ENCODE measurements at places on chromosomes 3 and 15.

- DNase-seq = no peak
These were observed 229.4 kb downstream of the FEZF2 start for GRCh38 chr3:62143843-62144450.

DNA sequence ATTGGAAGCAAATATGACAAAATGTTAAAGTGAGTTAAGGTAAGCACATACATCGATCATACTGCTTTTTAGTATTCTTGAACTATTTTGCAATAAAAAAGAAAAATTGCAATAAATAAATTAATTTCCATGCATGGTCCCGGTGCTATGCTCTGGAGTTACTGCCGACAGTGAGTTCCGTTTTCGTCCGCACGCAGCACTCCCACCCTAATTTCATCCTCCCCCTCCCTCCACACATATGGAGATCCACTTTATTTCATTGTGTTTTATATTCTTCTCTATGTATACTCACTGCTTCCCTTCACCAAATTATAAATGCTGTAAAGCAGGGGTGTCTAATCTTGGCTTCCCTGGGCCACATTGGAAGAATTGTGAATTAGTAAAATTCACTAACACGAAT, 247.3 kb downstream of the THSD4 start:
- DNase-seq = no peak

DNA sequence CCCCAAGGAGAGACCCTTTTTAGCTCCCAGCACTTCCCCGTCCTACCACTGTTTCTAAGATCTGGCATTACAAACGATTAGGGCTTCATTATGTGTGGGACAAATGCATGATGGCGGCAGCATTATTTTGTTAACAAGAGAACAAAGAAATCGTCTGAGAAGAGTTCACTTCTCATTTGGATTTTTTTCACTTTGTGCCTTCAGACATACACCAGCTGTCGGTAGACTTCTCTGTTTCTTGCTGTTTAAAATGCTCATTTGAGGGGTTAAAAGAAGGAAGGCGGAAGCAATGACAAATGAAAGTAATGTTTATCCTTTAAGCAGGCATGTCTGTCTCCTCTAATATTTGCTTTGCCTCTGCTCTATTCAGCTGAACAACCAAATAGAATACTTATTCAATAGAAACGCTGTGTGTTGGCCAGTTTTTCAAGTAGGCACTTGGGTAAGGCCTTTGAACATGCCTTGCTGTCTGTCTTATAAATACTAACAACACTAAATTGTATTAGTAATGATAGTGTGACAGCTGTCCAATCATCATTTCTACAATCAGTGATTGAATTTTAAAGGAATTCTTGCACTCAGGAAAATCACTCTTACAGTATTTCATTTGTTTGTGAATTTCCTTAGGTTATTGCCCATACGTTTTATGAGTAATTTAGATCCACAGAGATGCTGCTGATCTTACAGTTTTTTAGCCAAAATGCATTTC, 382.4 kb downstream of the IL5RA start:
- no peak for DNase-seq

- peak; percentile 95 for DNase-seq
These were observed 13.0 kb downstream of the ZFAND6 start for GRCh38 chr15:80072285-80072994.

DNA sequence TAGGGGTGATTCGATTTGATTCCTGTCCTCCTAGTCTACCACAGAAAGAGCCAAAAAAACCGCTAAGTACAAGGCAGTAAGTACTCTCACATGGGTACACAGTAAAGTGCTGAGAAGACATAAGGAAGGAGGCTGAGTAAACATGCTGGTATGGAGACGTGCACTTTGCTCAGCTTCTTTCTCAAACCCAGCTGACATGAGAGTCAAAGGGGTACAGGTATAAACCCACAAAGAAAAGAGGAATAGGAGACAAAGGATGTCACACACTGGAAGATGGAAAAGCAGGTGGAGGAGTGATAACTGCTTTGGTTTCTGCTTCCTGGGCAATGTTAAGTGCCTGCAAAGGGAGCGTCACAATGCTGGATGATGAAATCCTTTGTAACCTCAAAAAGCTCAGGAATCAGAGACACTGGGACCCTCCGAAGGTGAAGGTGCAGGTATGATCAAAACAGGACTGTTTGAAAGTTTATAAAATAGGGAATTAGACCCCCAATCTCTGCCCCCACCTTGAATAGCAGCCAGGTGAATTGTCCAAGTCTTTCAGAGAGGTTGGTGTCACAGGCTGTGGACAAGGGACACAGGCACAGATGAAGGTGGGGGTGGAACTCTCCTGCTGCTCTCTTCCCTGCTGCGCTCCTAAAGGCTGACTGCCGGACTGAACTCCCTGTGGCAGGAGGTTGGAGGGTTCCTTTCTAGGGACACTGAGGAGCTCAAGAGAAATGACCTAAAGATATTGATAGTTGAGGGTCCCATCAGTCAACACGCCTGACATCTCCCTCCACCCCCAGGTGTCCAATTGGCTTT, 101.8 kb downstream of the RAB11A start:
- DNase-seq = no peak

- no peak for DNase-seq
These were observed 469.4 kb upstream of the ATP11B start for GRCh38 chr3:182323898-182324297.

DNA sequence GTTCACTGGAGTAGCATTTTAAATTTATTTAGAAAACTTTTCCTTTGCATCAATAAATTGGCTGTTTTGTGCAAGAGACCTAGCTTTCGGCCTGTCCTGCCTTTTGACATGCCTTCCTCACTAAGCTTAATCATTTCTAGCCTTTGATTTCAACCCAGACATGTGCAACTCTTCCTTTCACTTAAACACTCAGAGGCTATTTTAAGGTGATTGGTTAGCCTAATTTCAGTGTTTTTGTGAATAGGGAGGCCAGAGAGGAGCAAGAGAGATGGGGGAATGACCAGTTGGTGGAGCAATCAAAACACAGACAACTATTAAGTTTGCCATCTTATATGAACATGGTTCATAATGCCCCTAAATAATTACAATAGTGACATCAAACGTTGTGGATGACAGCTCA, 333.4 kb downstream of the SLC9A9 start:
- DNase-seq = no peak

GRCh38 chr15:43544266-43544665, 26.9 kb downstream of the MAP1A start:
- no peak for DNase-seq

- DNase-seq = no peak
These were observed 25.0 kb downstream of the CPOX start for GRCh38 chr3:98568402-98568801.

GRCh38 chr15:19956124-19956796, 585.3 kb downstream of the GOLGA6L6 start:
- no peak for DNase-seq

DNA sequence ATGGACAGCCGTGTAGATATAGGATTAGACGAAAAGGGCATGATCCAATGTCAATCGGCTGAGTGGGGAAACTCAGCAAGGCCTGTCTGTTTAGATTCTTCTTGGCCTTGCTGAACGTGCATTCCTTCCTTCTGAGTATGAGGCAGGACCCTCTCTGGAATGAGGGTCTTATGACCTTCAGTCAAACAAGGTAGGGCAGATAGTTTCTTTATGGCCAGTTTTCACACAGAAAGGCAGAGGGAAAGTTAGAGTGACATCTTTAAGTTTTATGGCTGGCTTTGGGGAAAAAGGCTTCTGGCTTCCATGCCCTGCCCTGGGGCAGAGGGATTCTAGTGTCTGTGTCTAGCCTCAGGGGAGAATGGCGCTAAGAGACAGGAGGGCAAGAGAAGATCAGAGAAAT, 29.7 kb downstream of the ARNT2 start:
- no peak for DNase-seq

- DNase-seq = no peak
These were observed 12.4 kb downstream of the AMIGO3 start for GRCh38 chr3:49707113-49707480.

DNA sequence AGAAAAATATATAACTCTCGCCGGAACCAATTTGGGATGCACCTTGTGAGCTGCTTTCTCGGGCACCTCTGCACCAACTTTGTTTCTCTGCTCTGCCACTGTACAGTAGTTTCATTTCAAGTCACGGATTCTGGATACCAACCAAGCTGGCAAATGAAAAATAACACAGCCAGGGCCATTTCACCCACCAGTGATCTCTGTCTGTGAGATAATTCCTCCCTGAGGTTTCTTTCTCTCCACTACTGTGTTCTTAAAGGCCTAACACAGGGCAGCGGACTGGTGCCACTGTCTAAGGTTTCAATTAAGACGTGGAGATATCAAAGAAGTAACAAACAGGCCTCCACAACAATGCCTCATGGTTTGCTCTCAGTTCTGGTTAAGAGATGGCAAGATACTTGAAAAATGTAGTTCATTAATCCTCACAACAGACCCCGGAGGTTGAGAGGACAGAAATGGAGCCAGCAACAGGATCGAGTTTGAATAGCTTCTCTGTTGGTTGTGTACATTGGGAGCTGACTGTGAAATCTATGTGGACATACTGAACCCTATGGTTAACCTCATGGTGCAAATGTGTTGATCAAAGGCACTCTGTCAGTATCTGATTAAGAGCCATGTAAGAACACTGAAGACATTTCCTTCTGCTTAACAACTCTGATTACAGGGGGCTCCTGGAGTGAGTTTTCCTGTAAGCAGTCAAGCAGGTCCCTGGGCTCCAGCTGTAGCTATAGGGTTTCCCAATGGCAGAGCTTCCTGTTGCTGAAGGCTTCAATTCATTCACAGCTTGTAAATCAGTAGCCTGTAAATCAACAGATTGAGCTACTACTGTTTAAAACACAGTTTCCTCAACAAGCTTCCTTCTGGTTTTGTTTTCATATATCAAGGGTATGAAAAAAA, 470.5 kb downstream of the EPHA3 start:
- DNase-seq = no peak

DNA sequence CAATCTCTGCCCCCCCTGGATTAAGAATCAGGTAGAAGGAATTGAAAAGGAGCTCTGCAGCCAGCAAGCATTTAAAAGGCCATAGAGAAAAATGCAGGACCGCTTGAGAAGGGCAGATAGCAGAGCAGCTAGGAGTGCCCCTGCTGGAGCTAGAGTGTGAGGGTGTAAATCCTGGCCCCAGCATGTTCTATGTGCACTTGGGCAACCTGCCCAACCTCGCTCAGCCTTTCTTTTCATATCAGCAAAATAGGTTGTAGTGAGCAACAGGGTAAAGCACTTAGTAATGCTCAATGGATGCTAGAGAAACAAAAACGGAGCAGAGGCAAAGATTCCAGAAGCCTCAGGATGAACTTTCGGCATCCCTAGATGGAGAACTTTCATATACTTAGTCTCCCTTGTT, 25.0 kb upstream of the THBS1 start:
- no peak for DNase-seq

DNA sequence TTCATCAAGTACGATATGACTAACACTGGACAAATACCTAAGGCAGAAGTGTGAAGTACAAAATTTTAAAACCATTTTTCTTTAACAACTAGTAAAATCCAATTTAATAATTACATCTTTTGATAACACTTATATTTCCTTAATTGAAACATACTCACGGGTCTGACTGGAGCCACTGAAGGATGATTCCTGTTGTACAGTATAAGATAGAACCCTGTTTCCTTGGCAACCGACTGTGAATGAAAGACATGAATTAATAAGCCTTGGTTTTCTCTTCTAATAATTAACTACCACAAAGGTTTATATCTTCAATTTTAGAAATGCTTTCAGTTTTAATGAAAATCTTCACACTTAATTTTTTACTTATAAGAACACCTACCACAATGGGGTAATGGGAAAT, 19.4 kb downstream of the DHX36 start:
- no peak for DNase-seq

GRCh38 chr15:41828807-41829141, 882 bp downstream of the JMJD7 start:
- no peak for DNase-seq

DNA sequence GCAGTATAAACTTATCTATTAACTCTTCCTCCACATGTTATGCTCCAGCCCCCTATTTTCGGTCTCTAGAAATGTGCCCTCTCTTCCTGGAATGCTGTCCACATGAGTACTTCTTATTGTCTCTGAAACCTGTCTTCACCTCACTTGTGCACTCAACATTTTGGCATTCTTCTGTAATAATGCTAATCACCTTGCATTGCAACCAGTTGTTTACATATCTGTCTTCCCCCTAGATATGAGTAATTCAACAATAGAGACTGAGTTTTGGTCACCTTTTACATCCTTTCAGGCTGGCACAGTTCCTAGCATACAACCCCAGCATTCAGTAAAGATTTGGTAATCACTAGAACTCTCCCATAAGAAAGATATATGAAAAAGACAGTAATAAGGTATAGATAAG, 17.2 kb downstream of the CCDC80 start:
- DNase-seq = no peak

DNA sequence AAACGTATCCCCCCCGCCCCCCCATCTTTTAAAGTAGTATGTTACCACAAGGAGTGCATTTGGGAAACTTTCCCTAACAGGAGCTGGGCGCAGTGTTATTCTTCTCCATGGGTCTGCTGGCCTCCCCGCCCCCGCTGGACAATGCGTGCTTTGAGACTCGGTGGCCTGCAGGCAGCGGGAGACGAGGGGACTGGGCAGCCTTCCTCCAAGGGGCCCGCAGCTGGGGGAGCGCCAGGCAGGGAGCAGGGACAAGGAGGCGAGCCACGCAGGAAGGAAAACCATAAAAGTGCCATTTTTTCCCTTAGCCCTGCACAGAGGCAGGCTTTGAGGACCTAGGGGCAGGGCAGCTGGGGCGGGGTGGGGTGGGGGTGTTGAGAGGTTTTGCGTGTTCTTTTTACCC, 14.1 kb downstream of the SOX2 start:
- no peak for DNase-seq

DNA sequence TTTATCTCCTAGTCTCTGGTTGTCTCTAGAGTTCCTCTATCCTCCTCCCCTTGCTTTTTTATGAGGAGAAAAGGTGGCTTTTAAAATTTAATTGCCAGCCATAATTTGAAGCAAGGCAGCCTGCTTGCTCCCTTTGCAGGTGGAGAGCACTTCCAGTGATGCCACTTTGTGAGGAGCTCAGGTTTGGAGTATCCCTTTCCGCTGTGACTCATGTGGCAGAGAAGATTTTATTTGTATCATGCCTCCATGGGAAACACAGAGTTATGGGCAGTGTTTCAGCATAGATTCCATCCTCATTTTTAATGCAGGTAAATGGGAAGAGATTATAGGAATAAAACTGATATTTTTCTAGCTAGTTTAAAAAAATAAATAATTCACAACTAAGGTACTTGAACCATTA, 7.0 kb downstream of the PPM1L start:
- DNase-seq = no peak

GRCh38 chr3:8724108-8724752, 9.4 kb upstream of the CAV3 start:
- no peak for DNase-seq

- DNase-seq = no peak
These were observed 25.7 kb downstream of the ACKR4 start for GRCh38 chr3:132622761-132623160.

All from NCI-H226 (cell line).